ENCODE measurements at places on chromosomes 4 and X.

DNA sequence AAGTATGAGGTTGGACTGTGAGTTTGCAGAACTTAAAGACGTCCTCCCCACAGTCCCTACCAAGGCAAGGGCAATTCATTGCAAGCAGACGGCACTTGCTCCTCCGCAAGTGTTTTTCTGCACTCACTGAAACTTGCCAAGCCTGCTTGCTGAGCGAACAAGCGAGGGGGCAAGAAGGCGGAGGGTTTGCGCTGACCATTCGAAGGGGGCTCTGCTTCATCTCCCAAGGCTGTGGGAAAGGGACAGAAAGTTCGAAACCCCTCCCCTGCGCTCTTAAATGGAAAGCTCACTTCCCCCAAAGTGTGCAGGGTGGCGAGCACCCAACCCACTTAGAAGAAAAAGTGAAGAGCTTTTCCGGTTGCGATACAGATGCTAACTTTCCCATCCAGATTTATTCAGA, 1.4 kb downstream of the MID1 start:
- peaks cover 9% of the 10 kb centered on the region for H3K36me3 ChIP-seq
- no peak overlapping the region for H3K27ac ChIP-seq
- no peaks in the 10 kb centered on the region for H3K27me3 ChIP-seq
- peaks cover 9% of the 10 kb centered on the region for H3K4me1 ChIP-seq

DNA sequence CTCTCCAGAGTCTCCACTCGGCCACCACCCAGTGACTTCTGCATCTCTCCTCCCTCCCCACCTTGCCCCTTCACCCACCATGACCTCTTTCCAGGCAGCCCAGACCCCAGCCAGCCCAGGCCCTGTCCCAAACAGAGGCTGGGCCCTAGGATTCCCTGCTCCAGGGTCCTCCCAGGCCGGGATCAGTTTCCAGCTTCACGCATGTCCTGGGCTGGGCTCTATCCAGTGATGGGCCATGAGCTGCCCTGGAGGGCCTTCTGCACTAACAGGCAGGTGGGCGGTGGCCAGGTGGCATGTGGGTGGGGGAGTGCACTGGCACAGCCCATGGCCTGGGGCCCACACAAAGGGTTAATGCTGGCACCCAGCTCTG, 20.4 kb upstream of the ADD1 start:
- H3K27me3 ChIP-seq, result no peaks in the 10 kb centered on the region
- no peaks in the 10 kb centered on the region for H3K4me1 ChIP-seq
- no peak overlapping the region for H3K27ac ChIP-seq
- DNase-seq, result no peak
- H3K36me3 ChIP-seq, result peaks cover 59% of the 10 kb centered on the region
- no peak overlapping the region for H3K4me3 ChIP-seq

GRCh38 chrX:18617407-18617750, 54.5 kb downstream of the RS1 start:
- no peaks in the 10 kb centered on the region for H3K4me1 ChIP-seq
- H3K4me3 ChIP-seq, result no peak overlapping the region
- no peak for DNase-seq
- H3K27ac ChIP-seq, result no peak overlapping the region
- H3K27me3 ChIP-seq, result no peaks in the 10 kb centered on the region

DNA sequence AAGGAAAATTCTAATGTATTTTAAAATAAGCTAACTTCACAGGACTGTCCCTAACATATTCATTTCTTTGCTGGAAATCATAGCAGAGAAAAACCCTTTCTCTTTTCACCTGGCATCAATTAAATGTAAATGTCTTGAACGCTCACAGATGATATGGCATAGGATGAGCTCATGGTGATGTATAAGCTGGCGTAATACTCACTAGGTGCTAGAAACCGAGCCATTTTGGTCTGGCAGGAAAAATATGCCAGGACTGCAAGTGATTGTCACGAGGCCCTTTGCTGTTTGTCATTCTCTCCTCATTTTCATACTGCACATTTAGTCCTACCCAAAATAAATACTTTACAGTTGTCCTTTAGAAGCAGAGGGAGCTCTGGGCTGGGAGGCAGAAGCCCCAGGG, 222.7 kb upstream of the LNX1 start:
- H3K27ac ChIP-seq, result no peak overlapping the region
- H3K4me1 ChIP-seq, result no peaks in the 10 kb centered on the region
- H3K27me3 ChIP-seq, result no peaks in the 10 kb centered on the region

DNA sequence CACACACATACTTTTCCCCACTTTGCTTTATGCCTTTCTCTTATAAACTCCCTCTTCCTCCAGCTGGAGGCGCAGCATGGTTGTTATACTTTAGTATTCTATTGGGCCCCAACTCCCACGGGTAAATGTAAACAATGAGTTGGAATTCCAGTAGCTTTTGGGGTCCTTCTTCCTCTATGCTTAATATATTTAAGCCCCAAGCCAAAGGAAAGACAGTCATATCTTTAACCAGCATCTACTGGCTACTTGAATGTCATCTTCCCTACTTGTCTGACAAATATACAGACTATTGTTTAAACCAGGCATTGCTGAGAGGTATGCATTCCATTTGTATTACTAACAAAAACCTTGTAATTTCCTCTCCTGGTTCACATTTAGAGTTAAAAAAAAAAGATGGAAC, 72.9 kb downstream of the WDR19 start:
- H3K36me3 ChIP-seq, result peaks cover 16% of the 10 kb centered on the region
- no peaks in the 10 kb centered on the region for H3K4me1 ChIP-seq
- H3K27ac ChIP-seq, result no peak overlapping the region
- DNase-seq, result no peak

DNA sequence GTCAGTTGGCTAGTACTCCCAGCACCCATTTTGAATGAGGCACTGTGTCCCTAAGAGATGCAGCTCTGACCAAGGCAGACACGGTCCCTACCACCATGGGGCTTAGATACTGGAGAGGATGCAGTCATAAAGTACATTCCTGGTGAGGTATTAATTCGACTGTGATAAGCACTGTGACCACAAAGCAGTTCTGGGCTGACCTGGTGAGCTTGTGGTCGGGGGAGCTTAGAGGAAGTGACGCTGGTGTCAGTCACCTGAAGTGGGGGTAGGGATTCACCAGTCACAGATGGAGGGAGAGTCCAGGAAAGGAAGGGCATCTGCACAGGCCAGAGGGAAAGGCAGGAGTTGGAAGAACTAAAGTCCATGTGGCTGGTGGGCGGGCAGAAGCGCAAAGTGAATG, 15.8 kb upstream of the CLTRN start:
- H3K4me3 ChIP-seq, result no peak overlapping the region
- no peak for DNase-seq
- H3K36me3 ChIP-seq, result peaks cover 5% of the 10 kb centered on the region
- no peak overlapping the region for H3K27ac ChIP-seq
- peaks cover 3% of the 10 kb centered on the region for H3K4me1 ChIP-seq

DNA sequence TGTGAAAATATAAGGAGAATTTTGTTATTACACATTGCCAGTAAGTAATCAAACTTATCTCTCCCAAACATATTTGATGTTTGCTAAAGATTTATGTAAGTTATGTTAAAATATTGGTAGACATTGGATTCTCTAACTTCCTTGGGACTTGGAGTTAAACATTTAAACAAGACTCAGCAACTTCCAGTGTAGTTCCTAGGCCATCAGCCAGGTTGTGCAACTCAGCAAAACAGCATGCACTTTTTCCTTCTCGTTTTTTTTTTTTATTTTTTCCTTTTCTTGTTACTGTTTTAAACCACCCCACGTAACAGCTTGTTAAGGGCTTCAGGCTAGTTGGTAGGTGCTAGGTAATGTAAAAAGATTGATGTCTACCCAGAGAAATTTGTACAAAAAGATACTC, 510.4 kb downstream of the ANKRD50 start:
- no peaks in the 10 kb centered on the region for H3K36me3 ChIP-seq
- no peaks in the 10 kb centered on the region for H3K27me3 ChIP-seq
- H3K27ac ChIP-seq, result no peak overlapping the region
- DNase-seq, result no peak

DNA sequence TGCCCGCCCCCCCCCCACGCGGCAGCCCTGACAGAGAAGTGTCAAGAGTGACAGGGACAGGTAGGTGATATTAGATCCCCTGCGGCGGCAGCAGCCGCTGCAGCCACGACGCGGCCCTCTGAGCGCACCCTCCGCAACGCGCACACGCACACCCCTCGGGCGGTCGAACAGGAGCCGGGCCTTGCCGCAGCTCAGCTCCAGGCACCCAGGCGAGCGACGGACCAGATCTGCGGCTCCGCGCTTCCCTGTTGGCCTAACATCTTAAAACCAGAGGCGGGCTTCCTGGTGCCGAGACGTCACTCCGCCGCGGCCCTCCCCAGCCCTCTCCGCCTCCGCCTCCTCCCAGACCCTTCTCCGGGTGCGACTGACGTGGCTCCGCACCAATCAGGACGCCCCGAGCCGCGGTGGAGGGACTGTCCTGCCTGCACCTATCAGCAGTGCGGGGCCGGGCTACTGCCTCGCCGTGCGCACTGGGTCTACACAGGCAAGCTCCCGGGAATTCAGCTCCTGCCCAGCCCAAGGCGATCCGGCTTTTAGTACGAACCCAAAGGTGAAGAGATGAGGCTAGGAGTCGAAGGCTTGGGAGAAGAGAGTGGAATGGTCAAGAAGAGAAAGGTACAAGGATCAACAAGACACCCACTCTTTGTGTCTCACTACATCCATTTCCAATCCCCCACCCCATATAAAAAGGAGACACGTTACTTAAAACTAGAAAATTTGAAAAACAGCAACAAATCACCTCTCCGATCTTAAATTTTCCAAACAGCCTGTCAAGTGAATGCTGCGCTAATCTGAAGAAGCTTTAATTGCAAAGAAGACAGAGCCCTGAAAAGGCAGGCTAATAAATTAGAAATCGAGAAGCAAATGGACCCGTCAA, at the start of gene PITX2:
PITX2 (minus strand) TSS at position 237 of the 877 bp plus-strand sequence. CDS start 617 bp downstream, outside the sequence.
- DNase-seq, result peak; percentile 100
- H3K36me3 ChIP-seq, result no peaks in the 10 kb centered on the region
- peak within 1 kb of the TSS; percentile 82 for H3K4me3 ChIP-seq
- H3K4me1 ChIP-seq, result no peaks in the 10 kb centered on the region
- no peak within 1 kb of the TSS for H3K27ac ChIP-seq

DNA sequence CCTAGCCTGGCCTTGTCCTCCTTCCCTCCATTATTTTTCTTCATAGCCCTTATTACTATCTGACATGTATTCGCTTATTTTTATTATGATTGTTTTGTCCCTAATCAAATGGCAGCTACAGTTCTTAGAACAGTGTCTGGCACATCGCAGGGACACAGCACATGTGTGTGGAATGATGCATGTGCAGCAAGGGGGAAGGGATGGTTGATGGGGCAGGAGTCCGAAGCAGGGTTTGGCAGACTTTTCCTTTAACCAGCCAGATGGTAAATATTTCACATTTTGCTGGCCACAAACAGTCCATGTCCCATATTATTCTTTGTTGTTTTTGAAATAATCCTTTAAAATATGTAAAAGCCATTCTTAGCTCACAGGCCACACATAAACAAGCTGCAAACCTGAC, 128.3 kb upstream of the STIM2 start:
- H3K4me1 ChIP-seq, result no peaks in the 10 kb centered on the region
- no peaks in the 10 kb centered on the region for H3K27me3 ChIP-seq
- no peaks in the 10 kb centered on the region for H3K36me3 ChIP-seq
- H3K27ac ChIP-seq, result no peak overlapping the region
- H3K4me3 ChIP-seq, result no peak overlapping the region
- DNase-seq, result no peak

DNA sequence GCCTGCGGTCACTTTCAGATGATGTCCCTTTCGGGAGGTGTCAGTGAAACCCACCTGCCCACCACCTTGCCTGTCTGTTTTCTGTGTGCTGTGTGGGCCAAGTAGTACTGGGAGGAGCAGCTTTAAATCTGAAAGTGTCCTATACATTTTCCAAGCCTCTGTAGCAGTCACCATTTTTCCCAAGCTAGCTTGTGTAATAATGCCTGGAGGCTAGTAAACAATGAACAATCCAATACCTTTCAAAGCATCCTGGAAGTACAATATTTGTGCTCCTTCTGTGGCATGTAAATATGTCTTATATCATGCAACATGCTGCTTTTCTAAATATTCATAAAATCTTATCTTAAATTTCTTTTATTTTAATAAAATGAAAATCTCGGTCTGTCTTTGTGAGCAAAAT, 111.6 kb upstream of the C1GALT1C1 start:
- H3K27me3 ChIP-seq, result no peaks in the 10 kb centered on the region
- H3K4me3 ChIP-seq, result no peak overlapping the region
- no peak for DNase-seq

GRCh38 chr4:12050357-12050756, 621.7 kb upstream of the HS3ST1 start:
- peaks cover 10% of the 10 kb centered on the region for H3K4me1 ChIP-seq
- no peaks in the 10 kb centered on the region for H3K27me3 ChIP-seq
- H3K4me3 ChIP-seq, result no peak overlapping the region

DNA sequence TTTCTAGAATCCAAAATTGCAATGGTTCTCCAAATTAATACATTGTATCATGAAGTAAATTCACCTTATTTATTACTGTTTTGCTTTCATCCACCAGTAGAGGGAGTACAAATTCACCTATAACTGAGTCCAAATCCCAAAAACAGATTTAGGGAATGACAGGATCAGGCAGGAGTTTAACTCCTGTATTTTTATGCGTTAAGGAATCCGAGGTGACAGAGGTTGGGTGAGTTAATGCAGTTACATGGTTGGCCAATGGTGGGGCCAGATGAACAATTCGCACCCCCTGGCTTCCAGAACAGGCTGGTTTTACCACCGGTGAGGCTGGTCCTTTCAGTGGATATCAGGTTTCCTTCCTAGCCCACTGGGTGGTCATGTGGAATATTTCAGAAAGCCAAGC, 82.4 kb downstream of the MTNR1A start:
- H3K27ac ChIP-seq, result no peak overlapping the region
- H3K36me3 ChIP-seq, result no peaks in the 10 kb centered on the region
- no peaks in the 10 kb centered on the region for H3K4me1 ChIP-seq

DNA sequence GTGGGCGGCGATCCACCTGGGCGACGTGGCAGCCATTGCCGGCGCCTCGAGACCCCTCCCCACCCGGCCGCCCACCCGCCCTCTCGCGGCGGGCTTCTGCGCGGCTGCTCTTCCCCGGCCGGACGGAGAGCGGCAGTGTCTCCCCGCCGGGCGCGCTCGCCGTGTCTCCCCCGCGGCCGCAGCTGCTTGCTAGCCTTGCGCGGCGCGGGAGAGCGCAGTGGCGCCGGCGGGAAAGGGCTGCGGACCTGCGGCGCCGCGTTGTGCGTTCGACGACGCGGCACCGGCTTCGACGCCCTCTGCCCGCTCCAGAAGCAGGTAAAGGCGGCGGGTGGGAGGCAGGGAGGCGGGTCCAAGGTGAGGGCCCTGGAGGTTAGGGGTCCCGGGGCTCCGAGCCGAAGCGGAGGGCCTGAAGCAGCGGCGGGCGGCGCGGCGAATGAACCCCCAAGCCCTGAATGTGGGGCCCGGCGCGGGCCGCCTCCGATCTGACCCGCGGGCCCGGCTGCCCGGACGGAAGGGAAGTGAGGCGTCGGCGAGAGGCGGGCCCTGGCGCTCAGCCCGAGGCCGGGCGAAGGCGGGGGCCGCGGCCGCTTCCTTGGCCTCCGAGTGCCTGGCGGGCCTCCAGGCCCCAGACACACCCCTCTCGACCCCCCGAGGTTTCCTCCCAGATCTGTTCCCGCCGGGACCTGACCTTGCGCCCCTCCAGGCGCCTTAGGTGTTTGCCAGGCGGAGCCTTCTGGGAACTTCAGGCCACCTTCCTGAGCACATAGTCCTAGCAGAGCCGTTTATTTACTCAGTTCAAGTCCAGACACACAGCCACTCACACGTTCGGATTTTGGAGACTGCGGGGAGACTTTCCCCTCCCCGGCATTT, at the start of gene N4BP2:
N4BP2 (plus strand) TSS at position 135 of the 870 bp plus-strand sequence. CDS start 40,491 bp downstream, outside the sequence.
- no peaks in the 10 kb centered on the region for H3K4me1 ChIP-seq
- H3K4me3 ChIP-seq, result peak within 1 kb of the TSS; percentile 83
- H3K27me3 ChIP-seq, result no peaks in the 10 kb centered on the region
- DNase-seq, result peak; percentile 78
- peaks cover 14% of the 10 kb centered on the region for H3K36me3 ChIP-seq

- H3K27me3 ChIP-seq, result no peaks in the 10 kb centered on the region
- no peaks in the 10 kb centered on the region for H3K4me1 ChIP-seq
- H3K27ac ChIP-seq, result no peak overlapping the region
- no peak overlapping the region for H3K4me3 ChIP-seq
- DNase-seq, result no peak
- no peaks in the 10 kb centered on the region for H3K36me3 ChIP-seq
Observed at GRCh38 chr4:19809989-19810388, 441.7 kb upstream of the SLIT2 start.
